ENCODE measurements at places on chromosomes 12 and 14.

GRCh38 chr14:22383515-22384166 is 205.4 kb downstream of the DAD1 start:
- no peak for DNase-seq

DNA sequence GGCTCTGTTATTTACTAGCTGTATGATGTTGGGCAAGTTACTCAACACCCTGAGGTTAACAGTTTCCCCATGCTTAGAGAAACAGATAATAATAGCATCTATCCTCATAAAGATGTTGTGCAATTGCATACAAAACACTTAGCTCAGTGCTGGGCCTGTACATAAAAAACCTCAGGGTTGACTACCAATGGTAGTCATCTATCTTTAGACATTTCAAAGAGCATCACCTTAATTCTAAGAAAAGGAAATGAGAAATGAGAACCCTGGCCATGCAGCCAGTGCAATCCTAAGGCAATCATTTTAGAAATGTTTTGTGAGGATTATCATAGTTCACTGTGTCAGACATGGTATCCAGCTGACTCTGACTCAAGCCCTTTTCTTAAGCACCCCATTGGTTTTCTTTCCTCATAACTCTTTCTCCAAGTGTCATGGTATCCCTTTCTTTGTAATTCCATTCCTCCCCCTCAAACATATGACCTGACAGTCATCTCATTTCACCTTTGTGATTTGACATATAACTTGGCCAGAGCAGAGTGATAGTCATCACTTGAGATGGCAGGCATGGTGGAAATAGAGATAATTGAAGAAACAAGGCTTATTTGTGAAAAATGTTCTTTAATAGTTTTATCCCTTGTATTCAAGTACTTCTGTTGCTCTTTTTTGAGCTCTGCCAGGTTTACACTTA is 29.5 kb upstream of the OSBPL8 start:
- no peak for DNase-seq

- no peak for DNase-seq
Observed at GRCh38 chr14:51865953-51866747, 5.7 kb downstream of the GNG2 start.

GRCh38 chr12:43841253-43841652 is 5.4 kb downstream of the TMEM117 start:
- no peak for DNase-seq

- DNase-seq: no peak
Observed at GRCh38 chr12:85468356-85469157, 188.5 kb downstream of the ALX1 start.

DNA sequence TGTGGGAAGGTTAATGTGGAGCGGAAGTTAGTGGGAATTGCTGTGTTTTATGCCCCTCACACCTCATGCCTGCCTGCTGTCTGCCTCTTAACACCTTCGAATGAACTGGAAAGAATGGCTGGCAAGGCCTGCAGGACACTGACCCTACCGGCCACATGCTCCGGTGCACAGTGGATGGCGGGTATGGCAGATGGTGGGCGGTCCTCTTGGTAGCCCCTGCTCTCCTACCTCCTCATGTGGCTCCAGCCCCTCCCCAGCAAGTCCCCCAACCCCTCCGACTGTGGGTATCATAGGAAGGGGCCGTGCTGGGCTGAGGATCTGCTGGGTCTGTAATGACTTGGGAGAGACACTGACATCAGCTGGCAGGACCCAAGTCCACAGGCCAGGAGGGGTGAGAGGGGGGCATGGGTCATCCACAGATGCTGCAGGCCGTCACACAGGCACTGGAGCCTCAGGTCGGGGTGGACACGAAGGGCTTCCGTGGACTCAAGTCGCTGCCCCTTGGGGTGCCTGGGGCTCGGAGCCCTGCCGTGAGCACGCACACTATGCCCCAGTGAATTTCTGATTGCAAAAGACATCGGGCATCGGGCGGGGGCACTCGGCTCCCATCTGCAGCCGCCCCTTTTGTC is 77.4 kb downstream of the KIF26A start:
- DNase-seq: no peak

- DNase-seq: no peak
Observed at GRCh38 chr12:63876980-63877379, 32.5 kb downstream of the SRGAP1 start.

GRCh38 chr12:95262808-95263207 is 45.2 kb downstream of the VEZT start:
- DNase-seq: no peak

DNA sequence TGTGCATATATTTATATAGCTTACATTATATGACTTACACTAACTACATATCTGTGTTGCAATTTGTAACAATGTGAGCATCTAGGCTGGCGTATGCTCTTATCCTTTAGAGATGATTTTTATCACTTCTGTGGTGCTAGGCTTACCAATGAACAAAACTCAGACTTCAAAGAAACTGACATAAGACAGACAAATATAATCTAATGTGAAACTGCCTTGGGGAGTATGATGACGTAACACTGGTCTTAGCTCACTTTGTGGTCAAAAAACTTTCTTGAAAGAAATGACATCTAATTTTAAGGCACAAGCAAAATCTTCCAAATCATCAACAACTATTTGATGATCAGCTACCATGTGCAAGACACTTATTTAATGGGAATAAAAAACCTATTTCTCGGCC is 50.0 kb downstream of the SOX5 start:
- DNase-seq: no peak

- DNase-seq: no peak
Observed at GRCh38 chr12:76085520-76085868, 1.0 kb upstream of the NAP1L1 start.

DNA sequence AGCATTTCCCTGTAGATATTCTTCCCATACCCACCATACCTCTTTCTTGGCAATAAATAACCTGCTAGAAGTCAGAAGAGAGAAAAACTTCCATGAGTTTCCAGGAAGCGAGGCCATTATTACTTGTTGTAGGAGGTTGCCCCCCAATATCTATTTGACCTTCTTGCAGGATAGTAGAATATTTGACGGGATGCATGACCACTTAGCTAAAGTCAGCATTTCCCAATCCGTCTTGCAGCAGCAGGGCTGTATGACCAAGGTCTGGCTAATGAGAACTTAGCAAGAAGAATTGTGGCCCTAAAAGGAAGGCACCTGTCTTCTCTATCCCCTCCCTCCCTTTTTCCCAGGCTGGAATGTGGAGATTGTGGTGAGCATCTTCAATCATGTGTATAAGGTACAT is 51.5 kb downstream of the NINJ2 start:
- no peak for DNase-seq

GRCh38 chr14:56081139-56081538 is 37.1 kb upstream of the PELI2 start:
- DNase-seq: no peak

GRCh38 chr14:77133720-77134338 is 7.8 kb downstream of the ZDHHC22 start:
- DNase-seq: no peak

DNA sequence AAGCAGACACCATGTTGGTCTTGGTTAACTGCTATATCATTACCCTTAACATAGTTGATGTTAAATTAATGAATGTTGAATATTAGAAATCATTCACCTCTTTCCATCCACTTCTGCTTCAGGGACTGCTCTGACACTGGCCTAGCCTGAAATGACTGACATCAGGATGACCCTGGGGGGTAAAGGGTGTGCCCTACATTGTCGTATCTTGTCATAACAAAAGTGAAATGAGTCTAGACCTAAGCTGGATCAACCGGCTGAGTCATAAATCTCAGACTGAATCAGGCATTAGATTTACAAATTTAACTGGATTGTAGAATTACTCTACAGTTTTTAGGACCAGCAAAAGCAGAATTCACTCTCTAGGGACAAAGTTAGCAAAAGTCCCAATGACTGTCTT is 35.3 kb downstream of the KICS2 start:
- DNase-seq: no peak

GRCh38 chr12:93156086-93156716 is 221.5 kb upstream of the NUDT4 start:
- DNase-seq: peak; percentile 78

- DNase-seq: no peak
Observed at GRCh38 chr12:19778797-19779196, 339.5 kb downstream of the AEBP2 start.

DNA sequence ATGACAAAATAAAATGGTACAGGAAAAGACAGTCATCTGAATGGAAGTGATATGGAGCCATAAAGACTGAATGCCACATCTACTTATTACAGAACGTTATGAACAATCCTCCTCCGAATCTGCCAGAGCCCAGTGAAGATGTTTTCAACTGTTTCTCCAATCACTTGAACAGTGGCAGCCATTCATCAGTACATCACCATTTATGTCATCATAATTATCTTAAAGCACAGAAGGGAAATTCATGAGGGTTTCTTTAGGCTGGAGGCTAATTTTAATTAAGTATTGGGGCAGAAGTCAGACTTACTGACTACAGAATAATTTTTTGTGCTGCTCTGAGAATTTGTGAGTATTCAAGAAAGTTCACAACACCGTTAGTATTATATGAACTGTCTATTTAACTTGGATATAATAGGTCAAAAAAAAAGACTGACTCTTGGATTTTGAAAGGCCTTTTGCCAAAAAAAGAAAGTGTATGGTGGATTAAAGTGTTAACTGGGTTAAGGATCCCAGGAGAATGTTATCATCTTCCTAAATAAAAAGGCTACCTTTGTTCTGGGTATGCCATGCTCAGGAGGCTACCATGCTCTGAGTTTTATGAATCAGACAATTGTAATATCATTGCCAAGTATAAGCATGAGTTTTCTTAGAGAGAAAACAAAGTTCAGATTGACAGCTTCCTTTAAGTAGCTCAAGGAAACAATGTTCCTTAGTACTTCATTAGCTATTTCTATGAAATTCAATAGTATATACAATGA is 40.1 kb downstream of the PDZRN4 start:
- no peak for DNase-seq

DNA sequence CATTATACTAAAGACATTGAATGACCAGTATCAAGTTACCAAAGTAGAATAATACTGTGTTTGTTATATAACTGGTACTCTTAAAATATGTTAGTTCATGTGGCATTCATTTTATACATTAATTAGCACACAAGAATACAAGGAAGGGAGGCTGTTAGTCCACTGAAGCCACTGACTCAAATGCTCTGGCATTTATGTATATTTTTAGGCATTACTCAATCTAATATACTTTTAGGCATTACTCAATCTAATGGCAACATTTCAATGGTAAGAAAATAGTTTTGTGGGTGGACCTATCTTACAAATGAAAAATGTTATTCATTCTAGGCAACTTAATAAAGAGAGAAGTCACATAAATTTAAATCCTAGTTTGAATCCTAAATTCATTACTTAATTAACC is 874.4 kb upstream of the USP15 start:
- DNase-seq: no peak

GRCh38 chr14:38042322-38042721 is 165.4 kb upstream of the SSTR1 start:
- no peak for DNase-seq

DNA sequence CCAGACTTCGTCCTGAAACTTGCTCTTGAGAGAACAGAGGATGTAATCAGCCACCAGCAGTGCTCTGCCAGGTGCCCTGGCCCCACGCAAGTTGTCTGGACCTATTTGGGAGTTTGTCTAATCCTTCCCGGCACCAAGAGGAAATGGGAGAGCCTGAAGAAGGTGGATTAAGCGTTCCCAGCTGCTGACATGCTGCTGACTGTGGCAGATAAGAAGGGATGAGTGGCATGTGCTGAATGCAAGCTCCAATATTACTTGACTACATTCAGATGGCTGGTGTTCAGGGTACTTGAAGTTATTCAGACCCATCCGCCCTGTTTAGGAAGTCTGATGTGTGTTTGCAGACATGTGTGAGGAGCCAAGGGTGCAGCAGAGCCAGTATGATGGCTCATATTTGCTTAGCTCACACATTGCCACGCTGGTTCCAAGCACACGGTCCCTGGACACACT is 440.6 kb upstream of the CCDC196 start:
- DNase-seq: no peak

DNA sequence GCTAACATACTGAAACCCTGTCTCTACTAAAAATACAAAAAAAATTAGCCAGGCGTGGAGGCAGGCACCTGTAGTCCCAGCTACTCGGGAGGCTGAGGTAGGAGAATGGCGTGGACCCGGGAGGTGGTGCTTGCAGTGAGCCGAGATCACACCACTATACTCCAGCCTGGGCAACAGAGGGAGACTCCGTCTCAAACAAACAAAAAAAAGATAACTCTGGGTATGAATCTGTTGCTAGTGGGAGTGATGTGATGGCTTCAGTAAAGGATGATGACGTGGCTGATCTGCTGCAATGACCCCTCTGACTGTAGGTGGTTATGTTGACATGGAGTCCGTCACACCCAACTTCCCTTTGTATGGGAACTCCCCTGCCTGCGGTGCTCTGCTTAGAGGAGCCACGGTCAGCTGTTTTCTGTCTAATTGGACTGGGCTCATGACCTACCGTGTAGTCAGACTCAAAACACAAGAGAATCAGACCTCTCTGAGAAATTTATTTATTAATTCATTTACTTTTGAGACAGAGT is 59.1 kb upstream of the MED13L start:
- no peak for DNase-seq

DNA sequence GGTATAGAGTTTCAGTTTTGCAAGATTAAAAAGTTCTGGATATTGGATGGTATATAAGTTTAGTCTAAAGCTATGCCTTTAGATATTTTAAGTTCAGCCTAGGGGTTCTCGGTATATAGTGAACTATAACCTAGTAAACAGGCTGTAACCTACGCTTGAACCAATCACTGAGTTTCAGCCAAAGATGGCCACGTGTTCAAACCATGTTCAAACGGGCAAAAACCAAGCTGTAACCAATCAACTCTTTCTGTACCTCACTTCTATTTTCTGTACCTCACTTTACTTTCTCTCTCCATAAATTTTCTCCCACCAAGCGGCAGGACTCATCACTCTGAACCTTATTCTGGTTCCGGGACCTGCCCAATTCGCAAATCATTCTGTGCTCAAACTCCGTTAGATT is 1.4 kb downstream of the TMBIM4 start:
- no peak for DNase-seq

DNA sequence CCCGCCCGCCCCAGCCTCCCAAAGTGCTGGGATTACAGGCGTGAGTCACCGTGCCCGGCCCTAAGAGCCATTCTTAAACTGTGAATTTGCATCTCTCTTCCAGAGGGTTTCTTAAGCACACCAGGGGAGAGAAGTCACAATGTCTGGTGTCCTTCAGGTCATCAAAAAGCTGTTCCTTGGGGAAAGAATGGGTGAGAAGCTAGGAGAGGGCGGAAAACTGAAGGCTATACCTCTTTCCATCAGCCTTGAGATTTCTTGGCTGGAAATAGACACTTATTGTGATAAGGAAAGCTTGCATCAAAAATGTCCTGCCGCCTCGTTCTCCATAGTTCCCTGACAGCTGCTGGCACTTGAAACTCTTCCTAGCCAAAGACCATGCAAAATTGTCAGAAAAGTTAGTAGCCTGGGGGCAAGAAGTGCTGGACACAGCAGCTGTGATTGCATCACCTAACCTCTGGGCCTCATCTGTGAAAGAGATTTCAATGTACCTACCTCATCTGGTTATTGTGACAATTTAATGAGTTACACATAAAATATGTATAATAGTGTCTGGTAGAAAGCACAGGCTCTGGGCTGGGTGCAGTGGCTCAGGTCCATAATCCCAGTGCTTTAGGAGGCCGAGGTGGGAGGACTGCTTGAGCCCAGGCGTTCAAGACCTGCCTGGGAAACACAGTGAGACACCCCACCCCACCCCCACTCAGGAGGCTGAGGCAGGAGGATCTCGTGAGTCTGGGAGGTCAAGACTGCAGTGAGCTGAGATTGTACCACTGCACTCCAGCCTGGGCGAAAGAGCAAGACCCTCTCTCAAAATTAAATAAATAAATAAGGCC is 9.7 kb upstream of the UBC start:
- no peak for DNase-seq
